A549 (cell line): ENCODE measurements at places on chromosomes 3 and 15.

GRCh38 chr3:48617559-48617958 is 4.0 kb downstream of the TMEM89 start:
- DNase-seq = no peak

DNA sequence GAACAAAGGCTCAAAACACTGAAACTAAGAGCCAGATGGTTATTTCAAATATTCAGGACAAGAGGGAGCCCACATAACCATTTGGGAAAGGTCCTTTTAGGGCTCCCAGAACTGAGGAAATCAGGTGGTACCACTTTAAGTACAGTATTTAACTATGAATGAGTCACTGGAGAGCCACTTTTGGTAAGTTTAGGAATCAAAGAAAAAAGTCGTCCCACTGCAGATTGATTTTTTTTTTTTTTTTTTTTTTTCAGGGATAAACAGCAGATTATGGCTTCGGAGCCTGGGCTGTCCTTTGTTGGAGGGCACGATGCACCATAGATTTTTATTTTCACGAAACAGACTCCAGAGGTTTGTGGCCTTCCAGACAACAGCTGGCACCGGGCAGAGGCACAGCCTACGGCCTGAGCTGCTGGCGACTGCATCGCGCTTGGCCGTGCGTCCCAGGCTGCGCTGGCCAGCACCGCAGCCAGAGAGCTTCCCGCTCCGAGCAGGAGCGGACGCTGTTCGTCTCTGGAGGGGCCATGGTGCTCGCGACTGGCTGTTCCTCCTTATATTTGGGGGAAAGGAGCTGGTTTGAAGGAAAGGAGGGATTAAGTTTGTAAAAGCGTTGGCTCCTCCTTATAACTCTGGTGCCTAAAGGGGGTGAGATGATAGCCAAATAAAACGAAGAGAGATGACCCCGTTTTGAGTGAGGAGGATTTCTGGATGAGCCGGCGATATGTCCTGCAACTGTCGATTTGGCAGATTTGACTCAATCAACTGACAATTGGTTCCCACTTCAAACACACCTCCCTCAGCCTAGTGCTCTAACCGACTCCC is 152.9 kb upstream of the GOLIM4 start:
- peak; percentile 0 for DNase-seq

DNA sequence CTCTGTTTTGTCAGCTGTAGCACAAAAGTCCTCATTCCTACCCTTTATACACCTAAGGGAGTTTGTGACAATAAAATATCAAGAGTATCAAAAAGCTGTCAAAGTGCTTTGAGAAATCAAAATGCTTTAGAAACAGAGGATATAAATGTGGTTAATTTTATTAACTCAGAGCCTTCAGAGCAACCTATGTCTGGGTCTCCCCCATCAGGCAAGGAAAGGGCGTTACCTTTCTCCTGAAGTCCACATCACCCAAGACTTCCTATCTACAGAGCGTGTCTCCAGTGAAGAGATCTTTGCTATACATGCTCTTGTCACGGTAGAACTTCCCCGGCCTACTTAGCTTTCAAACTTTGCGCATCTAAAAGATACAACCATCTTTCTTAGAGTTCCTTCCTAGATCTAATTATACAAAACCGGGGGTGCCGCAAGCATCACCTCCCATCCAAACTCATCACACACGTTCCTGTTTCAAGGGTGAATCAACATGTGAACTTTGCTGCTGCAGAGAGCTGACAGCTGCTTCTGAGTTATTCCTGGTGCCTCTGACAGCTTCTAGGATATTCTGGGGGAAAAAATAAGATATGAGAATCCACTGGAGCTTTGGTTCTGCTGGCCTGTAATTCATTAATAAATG is 93.0 kb downstream of the RARB start:
- DNase-seq = no peak

DNA sequence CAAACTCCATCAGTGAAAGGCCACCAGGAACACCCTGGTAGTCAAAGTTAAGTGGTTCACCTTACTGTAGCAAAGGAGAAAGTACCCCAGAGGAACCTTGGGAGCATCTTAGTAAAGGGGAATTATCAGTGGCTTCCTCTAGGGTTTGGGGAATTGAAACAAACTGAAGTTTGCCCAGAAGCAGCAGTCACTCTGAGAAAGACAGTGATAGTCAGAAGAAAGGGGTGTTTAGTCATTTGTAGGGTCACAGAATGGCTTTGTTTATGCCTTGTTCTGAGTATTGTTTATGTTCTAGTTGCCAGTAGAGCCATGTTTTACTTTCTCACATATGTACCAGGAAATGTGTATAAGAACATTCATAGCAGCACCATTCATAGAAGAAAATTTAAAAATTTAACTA is 93.8 kb downstream of the FHIT start:
- no peak for DNase-seq

DNA sequence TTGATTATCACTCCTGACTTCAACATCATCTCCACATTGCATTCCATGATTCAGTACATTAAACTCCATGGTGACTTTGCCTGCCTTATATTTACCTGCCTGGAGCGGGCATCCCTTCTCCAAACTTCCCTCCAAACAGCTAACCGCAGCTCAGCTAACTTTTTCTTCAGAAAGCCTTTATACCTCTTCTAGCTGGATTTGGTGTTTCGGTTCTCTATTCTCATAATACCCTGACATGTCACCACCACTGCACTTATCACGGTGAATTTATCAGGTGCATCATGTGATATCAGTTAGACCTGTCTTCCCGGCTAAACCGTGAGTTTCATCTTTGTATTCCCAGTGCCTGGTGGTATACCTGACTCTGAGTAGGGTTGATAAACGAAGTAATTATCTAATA is 367.6 kb downstream of the UNC13C start:
- DNase-seq = no peak
